ENCODE measurements at places on chromosomes 1 and 21.

DNA sequence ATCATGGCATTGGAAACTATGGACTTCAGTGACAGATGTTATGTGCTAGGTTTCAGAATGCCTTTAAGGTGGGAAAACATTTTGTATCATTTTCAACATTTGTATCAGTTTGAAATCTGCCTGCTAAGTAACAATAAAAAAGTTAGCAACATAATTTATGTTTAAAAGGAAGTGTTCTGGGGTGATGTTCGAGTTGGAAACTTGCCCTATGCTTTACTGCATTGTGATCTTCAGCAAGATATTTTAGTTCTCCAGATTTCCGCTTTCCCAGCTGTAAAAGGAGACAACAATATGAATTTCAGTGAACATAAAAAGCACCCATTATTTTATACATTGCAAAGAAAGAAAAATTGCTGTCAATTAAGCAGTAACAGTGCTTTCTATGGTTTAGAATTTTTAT, 187.4 kb downstream of the DISC1 start:
- no peak for DNase-seq

- no peak for DNase-seq
Measured at GRCh38 chr1:239536165-239536849, 149.9 kb downstream of the CHRM3 start.

GRCh38 chr1:37890378-37891014, 31.1 kb upstream of the MTF1 start:
- peak; percentile 28 for DNase-seq

DNA sequence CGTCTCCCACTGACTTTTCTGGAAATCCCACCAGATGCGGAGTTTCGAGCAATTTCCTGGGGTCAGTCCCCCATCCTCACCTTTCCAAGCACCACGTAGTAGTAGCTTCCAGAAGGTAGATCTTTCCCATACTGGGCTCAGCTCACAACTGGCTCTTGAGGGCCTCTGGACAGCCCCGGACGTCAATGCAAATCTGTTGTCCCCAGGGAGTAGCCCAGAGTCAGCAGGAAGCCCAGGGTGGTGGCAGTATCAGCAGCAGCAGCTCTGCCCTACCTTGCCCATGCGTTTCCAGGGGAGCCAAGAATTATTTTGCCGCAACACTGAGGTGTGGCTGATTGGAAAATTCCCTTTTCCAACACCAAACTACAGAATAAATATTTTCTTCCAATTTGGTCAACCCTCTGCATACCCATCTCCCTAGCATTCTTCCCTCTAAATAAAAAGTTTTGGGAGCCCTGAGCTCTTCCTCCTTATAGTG, 70.3 kb downstream of the CD46 start:
- DNase-seq: no peak

DNA sequence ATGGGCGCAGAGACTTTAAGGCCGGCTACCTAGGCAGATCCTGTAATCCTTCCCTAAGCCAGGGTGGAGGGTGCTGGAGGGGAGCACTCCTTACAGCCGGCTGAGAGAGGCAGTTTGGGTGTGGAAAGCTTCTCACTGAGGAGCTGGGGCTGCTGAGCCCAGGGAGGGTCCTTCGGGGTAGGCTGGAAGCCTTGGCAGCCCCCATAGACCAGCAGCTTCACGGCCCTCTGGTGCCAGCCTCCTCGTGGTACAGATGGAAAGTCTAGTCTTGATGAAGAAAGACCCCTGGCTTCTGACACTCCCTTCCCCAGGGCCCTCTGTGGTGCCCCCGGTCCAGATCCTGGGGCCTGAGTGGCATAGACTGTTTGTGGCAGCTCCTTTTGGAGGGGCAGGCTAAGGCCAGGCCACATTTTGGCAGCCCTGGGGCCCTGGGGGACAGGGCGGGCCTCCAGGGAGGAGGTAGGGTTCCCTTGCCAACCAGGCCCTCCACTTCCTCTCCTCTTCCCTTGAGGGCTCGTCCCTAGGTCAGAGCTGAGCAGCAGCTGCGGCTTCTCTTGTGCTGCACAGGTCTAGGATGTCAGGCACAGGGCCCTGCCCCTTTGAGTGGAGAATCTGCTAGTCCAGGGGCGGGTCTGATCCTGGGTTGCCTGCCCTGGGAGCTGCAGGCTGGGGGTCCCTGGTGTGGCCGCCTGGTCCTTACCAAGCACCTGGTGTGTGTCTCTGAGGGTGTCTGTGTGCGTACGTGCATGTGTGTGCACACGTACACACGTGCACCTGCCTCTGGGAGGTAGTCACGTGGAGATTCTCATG, 4.8 kb downstream of the AMPD2 start:
- DNase-seq: no peak

- DNase-seq: peak; percentile 75
Measured at GRCh38 chr21:45535341-45536081, 6.7 kb downstream of the SLC19A1 start.

- DNase-seq: no peak
Measured at GRCh38 chr1:82538876-82539275, 738.1 kb downstream of the ADGRL2 start.

GRCh38 chr1:3702990-3703728, 49.1 kb upstream of the CCDC27 start:
- DNase-seq: no peak

DNA sequence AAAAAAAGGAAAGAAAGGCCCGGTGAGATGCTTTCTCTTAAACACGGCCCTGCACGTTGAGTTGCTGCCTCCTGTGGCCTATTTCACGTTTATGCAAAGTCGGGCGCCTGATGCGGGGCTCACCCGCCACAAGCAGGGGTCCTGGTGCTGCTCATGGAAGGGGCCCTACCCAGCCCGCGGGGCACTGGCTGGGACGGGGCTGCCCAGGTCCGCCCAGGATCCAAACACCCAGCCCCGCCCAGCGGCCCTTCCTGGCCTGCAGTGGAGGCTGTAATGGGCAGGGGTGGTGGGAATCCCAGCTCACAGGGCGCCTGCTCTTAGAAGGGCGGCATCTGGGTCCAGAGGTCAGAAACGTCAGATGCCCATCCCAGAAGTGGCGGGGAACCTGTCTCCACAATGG, 1.6 kb downstream of the COL6A2 start:
- no peak for DNase-seq
